Putamen (tissue), 1 donor: ENCODE measurements at places on chromosomes 2 and 18.
A peak's percentile ranks its signal among the peaks of the same experiment; 100 is the strongest.

GRCh38 chr2:229910832-229911412, 10.9 kb downstream of the TRIP12 start:
- no peak for DNase-seq

DNA sequence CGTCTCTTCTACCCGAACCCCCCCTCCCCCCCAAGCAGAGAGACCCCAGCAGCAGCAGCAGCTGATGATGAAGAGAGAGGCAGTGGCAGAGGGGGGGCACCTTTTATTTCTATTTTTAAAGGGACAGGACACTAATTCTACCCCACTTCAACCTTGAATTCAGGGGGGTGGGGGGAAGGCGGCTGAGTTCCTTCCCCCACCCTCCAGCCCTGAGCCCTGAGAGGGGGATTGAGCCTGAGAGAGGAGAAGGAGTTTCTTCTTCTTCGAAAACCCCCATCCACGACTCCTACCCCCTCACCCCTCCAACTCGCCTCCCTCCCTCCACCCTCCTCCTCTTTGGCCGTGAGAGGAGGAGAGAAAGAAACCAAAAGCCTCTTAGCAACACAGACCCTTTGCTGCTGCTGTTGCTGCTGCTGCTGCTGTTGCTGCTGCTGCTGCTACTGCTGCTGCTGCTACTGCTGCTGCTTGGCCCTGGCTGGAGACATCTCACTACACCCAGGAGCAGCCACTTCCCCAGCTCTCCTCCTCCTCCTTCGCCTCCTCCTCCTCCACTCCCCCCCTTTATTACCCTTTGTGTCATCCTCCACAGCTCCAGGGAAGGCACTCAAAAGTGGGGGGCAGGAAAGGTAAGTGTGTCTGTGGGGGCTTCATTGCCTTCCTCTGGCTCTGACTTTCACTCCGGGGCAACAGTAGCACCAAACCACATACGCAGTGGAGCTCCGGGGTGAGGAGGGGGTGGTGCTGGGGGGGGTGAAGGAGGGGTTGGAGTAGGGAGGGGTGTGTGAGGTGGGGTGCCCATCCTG, at the start of gene MBD5:
TSS of gene MBD5 (plus strand) at position 33 of the 803 bp plus-strand sequence.
- DNase-seq, result peak; percentile 52

- DNase-seq, result peak; percentile 60
These were observed 1027.7 kb downstream of the TMEM182 start for GRCh38 chr2:103789381-103790095.

DNA sequence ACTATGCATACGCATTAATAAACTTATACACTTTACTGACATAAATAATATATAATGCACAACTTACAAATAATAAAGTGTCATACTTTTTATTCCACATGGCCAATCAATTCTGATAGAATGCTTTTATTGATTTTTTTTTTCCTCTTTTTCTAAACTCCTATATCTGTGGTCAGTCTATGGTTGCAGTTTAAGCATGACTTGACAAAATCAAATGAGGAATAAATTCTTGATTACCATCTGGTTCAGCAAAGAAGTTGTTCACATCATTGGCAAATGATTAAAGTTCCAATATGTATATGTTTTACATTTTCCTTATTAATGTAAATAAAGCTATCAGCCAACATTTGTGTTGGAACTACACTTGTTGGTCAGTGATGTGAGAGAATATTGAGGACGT, 83.5 kb downstream of the EML6 start:
- DNase-seq, result no peak

DNA sequence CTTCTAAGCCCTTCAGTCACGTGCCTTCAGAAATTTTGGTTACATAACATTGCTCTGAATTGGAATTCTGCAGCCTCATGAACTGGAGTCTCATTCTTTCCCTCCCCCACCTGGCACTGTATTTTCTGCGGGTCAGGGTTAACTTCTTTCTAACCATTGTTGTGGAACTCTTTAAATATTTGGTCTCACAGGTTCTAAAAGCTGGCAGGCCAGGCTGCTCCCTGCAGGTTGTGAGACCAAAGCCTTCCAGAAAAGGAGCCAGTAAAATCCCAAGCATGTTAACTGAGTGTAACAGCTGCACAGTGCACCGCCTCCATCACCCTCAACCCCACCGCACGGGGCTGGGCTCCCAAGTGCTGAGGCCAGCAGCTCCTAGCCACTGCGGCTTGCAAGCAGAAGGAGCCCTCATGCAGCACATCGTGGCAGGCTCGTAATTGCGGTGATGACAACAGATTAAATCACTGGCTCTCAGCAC, 174.1 kb upstream of the ALPP start:
- DNase-seq, result peak; percentile 4

DNA sequence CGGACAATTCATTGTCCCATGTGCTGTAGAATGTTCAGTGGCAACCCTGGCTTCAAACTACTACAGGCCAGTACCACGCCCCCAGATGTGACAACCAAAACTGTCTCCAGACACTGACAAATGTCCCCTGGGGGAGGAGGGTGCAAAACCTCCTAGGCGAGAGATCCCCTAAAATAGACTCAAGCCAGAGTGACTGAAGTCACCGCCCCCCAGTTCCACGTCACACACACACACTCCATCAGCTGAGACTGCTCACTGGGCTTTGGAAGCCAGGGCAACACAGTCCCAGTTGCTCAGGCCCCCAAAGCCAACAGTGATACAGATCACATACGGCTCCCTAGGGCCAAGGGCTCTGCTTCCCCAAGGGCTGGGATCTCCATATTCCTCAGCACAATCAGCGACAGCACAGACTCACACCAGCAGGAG, 19.1 kb downstream of the HDAC4 start:
- DNase-seq, result peak; percentile 63

DNA sequence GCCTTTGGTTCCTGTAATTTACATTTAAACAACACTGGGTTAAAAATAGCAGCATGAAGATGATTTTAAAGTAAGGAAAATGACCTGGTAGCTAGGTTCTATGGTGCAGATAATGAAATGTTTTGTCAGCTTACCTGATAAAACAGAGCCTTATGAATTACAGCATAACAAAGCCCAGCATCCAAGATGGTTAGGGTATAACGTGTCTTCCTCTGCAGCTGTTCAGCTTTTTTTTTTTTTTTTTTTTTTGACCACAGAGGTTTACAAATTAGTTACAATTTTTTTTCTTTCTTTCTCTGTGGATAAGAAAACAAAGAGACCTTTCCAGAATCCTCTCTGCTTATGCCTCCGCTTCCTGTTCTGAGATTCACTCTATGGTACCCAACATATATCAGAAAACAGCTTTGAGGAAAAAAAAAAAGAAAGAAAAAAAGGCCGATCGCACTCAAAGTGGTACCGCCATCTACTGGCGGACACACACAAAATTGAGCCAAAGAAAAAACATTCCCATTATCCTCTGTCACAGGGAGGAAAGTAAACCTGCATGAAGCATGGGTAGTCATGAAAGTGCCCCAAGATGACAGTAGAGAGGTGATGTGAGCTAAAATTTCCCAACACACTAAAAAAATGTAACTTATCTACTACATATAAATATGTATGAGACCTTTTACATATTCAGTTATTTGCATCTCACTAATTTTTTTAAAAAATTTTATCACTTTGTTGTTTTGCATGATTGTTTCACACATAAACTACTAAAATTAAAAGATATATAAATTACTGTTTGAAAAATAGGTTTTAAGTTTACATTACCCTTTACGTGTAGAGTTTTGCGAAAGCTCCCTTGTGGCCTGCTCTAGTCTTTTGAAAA, at the start of gene SCN3A:
TSS of gene SCN3A (minus strand) at position 362 of the 871 bp plus-strand sequence. CDS start 27,656 bp downstream, outside the sequence.
- DNase-seq, result peak; percentile 54

- peak; percentile 79 for DNase-seq
These were observed 894.5 kb upstream of the POU3F3 start for GRCh38 chr2:103959174-103960128.

DNA sequence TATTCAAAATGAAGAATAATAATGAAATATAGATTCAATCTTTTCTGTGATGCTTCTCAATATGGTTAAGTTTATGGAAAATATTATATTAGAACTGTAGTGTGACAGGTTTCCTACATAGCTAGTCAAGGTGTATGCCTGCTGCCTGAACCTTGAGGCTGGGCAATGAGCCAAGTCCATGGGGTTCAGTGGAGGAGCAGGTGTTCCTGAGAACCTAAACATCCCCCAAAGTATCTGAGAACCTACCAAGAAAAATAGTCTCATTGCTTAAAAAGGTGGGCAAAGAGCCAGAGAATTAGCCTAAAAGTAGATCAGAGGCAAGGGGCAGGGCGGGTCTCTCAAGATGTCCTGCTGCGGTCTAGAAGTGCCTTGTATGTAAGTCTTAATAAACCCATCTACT, 185.9 kb upstream of the SPHKAP start:
- DNase-seq, result no peak

- DNase-seq, result no peak
These were observed 438.2 kb downstream of the EPHA4 start for GRCh38 chr2:221133941-221134340.

DNA sequence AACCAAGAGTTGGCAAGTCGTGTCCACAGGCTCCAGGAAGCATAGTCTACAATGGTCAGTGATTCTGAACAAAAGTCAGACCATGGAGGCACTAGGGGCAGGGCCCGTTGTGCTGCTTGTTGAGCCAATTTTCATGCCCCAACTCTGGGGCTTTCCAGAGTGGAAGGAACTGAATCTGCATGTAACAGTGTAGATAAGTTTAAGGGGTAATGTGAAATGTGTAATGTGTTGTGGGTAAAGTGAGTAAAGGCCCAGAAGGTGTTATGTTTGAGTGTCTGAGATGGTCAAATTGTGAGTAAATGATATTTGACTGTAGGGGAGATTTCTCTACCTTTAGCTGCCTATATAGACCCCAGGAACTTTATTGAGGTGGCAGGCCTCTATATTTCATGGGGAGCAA, 1336.5 kb upstream of the SLC39A10 start:
- no peak for DNase-seq

DNA sequence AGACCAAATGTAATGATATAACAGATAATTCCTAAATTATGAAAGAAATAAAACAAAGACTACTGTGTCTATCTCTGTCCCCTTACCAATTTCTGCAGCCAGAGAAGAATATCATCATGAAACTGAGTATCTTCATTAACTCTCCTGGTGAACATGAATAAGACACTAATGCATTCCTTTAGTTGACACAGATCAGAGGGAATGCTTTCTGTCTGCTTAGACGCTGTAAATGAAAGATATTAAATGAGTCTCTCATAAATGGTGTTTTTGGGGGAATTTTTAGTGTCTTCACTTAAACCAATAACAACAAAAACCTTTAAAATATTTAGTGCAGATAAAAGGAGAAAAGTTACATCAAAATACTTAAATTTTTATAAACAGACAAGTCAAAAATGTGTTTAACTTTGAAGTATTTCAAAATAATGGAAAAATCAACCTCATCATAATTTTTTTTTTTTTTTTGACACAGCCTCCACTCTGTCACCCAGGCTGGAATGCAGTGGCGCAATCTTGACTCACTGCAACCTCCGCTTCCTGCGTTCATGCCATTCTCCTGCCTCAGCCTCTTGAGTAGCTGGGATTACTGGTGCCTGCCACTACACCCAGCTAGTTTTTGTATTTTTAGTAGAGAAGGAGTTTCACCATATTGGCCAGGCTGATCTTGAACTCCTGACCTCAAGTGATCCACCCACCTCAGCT, 16.0 kb downstream of the EPG5 start:
- DNase-seq, result no peak

GRCh38 chr18:9694952-9695495, 13.1 kb upstream of the RAB31 start:
- no peak for DNase-seq

- no peak for DNase-seq
These were observed 10.5 kb upstream of the FAM124B start for GRCh38 chr2:224412141-224413015.

DNA sequence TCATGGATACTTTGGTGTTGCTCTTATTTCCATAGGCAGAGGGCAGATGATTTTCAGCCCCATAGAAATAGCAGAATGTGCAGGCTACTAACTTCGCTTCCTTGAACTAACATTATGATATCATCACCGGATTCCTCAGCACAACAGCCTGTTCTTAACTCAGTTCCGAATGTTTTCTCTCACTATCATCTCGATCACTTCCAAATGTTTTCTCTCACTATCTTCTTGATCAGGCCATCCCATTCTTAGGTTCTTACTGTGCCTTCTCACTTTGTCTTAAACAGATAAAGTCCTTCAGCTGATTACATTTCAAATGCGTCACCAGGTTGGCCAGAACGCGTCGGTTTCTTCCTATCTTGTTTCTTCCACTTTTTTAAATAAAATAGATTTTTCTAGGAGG, 11.4 kb upstream of the MBD2 start:
- no peak for DNase-seq

- DNase-seq, result no peak
These were observed 248.8 kb downstream of the ACKR3 start for GRCh38 chr2:236818281-236819045.

DNA sequence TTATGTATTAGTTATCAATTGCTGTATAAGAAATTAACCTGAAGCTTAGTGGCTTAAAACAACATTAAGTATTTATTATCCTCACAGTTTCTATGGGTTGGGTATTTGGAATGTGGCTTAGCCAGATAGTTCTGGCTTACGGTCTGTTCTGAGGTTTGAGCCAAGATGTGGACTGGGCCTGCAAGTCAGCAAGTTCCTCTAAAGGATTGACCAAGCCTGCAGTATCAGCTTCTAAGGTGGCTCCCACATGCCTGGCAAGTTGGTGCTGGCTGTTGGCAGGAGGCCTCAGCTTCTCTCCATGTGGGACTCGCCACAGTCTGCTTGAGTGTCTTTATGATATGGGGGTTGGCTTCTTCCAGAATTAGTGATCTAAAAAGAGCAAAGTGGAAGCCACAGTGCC, 45.0 kb upstream of the TCF4 start:
- no peak for DNase-seq

DNA sequence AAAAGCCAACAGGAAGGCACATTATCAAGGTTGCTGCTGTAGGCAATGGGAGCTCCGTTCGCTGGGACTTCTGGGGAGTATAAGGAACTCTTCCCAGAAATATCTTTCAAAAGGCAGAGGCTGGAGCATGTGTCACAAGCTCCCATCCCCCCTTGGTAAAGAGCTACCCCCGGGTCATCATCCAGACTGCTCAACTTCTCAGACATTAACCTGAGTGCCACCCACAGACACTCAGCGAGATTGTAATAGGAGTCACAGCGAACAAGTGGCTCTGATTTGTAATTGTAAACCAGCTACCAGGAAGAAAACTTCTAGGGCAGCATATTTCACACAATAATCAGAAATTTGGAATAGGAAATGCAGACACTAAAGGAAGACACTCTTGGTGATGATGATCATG, 290.2 kb upstream of the PARD3B start:
- no peak for DNase-seq

DNA sequence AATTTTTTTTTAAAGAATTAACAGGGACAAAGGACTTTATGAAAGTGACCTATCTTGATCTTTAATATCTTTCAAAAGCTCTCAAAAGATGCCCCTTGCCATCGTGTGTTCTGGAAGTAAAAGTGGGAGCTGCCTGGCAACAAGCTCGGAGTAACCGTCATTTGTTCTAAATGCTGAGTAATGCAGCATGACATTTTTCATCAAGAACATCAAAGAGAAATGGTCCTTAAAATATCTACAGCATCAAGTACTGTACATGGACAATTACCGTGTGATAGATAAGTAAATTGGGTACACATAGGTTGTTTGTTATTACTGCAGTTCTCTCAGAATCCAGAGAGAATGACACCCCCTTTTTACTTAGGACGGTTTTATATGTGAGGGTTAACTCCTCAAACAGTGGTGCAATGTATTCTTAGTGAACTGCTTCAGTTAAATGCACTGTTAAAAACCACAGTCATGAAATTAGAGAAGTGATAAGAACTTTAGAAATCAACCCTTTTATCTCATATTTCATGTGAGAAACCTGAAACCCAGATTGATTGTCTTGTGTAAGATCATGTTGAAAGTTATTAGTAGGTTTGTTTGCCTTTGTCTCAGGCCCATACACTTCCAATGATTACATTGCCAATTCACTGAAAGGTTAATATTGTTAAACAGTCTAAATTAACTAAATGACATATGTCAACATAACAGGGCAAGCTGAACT, 90.6 kb upstream of the HNMT start:
- DNase-seq, result no peak

GRCh38 chr18:66046032-66046602, 295.3 kb downstream of the CDH7 start:
- no peak for DNase-seq
